ENCODE measurements at places on chromosomes 5 and 9.

DNA sequence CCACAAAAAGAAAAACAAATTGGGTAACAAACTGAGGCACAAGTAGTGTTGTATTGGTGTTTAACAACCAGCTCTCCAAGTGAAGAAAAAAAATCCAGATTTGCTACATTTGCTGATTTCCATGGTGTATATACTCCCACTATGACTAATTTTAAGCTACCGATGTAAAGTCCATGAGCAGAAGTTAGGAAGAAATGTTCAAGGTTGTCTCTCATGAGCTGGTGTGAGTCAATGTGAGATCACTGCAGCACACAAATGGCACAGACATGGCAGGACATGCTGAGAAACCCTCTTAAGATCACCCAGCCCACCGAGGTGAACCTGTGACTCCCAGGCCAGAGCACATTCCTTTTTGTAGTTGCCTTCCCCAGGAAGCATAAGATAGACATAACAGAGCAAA, 36.2 kb downstream of the SLC44A1 start:
- DNase-seq = no peak

- DNase-seq = no peak
Measured at GRCh38 chr5:159907689-159908590, 8.3 kb upstream of the ADRA1B start.

DNA sequence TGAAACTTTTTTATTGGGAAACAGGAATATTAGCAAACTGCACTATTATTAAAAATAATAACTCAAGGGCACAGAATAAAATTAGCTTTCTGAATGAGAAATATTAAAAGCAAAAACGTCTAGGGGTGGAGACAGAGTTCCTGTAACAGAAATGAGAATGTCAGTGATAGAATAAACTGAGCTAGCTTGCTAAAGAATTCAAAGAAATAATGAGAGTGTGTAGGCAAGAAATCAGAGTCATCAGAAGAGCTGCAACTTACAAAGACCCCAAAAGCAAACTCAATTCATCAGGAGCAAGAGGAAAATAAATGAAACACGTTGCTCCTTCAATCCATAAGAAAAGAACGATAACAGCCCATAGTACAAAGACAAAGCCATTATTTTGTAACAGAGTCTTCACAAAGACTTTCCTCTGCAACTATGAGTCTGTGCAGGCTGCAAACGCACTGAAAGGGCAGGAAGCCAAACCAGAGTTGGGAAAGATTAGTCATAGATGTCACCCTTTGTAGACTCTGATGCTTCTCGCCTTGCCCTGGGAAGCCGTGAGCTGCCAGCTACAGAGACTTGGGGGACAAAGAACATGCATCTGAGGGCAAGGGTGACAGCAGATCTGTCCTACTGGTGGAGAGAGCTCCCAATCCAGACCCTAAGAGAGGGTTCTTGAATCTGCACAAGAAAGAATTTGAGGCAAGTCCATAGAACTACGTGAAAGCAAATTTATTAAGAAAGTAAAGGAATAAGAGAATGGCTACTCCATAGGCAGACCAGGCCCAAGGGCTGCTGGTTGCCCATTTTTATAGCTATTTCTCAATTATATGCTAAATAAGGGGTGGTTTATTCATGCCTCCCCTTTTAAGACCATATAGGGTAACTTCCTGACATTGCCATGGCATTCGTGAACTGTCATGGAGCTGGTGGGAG, 40.8 kb downstream of the SHC3 start:
- DNase-seq = peak; percentile 28

GRCh38 chr5:157266286-157267007, 524 bp downstream of the CYFIP2 start:
- DNase-seq = peak; percentile 62

DNA sequence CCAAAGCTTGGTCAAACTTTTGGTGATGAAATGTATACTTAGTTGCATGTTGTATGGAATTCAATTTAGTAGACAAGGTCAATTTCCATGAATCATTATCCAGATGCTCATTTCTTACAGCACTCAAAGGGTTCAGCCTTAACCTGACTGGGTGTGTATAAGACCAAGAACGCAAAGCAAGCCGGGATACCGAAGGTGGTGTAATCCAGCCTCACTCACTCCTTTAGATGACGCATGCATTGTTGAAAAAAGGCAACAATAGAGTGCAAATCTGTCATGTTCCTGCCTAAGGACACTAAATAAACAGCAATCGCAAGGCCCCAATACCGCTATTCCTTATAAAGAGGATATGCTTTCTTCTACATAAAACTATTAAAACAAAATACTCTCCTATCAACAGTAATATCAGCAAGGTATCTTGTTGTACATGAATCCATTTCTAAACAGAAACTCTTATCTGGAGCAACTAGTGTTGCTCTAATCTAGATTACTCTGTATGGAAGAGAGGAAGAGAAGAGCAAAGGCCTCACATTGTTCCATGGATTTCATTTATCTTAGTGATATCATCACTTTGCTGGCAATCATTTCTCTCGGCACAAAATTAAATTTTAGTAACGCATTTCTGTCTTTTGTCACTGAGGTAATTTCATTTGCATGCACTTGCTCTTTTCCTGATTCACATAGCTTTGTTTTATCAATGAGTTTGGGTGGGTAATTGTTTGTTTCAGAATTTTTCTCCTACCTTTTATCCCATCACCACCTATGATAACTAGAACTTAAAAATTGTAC, 96.2 kb downstream of the PLK2 start:
- DNase-seq = no peak

GRCh38 chr9:495739-496138, 281.1 kb downstream of the DOCK8 start:
- no peak for DNase-seq

DNA sequence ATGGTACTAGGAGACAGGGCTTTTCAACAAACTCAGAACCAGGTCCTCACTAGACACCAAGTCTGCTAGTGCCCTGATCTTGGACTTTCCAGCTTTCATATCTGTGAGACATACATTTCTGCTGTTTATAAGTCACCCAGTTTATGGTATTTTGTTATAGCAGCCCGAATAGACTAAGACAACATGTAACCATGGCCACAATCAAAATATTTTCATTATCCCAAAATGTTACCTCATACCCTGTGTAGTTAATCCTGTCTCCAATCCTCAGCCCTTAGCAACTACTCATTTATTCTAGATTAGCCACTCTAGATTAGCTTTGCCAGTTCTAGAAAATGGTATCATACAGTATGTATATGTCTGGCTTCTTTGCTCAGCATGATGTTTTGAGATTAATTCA, 6.3 kb upstream of the ATG10 start:
- no peak for DNase-seq

GRCh38 chr9:121781145-121781548, 129.7 kb downstream of the DAB2IP start:
- DNase-seq = no peak

DNA sequence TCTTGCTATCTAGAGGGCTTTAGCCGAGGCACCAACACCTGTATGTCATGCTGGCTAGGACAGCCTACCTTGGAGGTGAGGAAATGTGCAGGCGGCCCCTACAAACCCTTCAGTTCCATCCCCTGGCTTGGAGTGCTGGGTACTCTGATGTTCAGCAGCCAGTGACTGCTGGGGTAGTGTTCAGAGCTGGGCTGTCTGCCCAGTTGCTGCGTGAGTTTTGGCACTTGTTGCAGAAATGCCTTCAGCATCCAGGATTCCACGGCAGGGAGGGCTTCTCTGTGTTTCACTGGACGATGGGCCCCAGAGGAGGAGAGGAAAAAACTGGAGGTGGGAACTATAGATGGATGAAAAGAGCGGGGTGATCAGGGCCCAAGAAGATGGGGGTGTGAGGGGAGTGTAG, 10.4 kb downstream of the SWI5 start:
- no peak for DNase-seq

GRCh38 chr5:91302305-91302704, 80.8 kb downstream of the ARRDC3 start:
- no peak for DNase-seq

GRCh38 chr5:38827525-38827924, 18.3 kb upstream of the OSMR start:
- DNase-seq = no peak

GRCh38 chr9:114511978-114512874, 7.0 kb upstream of the WHRN start:
- no peak for DNase-seq

DNA sequence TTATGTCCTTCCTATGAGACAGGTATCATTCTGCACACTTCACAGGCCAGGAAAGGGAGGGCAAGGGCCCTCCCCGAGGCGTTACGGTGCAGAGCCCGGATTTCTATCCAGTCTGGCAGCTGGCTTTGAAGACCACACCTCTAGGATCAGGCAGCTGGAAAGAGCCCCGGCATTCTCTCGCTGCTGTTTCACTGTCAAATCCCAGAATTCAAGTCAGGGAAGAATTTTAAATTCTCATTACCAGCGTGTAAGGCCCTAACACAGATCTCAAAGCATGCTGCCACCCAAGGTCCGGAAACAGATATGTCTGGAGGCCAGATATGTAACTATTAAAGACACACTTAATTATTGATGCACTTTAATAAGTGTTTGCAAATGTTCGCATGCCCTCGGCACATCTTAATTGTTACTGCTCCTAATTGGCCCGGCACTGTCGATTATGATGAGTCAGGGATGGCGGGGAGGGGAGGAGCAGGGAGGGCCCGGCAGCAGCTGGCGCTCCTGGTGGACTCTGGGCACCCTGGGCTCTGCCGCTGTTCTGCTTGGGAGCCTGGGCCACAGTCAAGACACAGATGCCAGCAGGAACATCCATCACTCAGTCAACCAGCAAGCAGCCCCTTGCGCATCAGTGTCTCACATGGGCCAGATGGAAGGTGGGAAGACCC, 76.3 kb upstream of the BARHL1 start:
- DNase-seq = no peak

GRCh38 chr5:167503926-167504720, 787.3 kb upstream of the WWC1 start:
- DNase-seq = no peak

- DNase-seq = no peak
Measured at GRCh38 chr9:118643118-118643517, 726.1 kb downstream of the BRINP1 start.

DNA sequence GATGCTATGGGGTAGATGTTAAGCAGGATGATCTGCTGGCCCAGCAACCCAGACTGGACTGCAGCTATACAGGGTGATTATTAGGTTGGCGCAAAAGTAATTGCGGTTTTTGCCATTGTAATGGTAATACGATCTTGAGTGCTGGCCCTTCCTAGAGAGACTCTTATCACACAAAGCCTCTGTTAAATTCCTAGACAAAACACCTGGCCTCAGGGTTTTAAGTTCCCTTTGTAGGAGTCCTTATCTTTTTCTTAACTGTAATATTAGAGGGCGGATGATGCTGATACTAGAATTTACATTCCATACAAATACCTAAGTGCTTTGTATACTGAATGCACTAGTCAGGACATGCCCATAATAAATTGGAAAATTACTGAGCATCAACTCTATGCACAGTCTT, 222.2 kb downstream of the NDUFS4 start:
- no peak for DNase-seq

DNA sequence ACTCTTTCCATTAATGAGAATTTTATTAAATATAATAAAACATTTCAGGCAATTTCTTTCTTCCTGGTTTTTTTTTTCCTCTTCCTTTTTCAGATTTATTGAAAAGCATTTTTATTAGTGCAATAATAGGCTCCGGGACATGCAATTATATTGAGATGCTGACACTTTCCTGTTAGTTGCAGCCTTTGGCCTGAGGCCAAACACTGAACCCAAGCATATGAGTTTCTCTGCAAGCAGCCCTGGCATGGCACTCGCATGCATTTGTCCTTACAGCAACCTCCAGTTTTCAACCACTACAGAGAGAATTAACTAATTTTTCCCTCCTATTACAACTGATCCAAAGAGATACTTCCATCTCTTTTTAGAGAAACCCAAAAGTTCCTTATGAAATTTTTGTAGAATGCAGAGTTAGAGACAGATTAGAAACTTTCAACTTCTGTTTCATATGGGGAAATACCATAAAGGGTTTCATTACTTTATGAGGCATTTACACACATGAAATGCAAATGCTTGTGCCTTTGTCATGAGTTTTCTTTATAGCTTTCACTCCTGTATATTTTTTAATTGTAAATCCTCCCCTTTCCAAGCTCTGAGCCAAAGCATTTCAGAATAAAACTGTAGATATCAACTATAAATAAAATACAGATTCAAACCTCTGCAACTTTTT, 183.0 kb downstream of the CETN3 start:
- no peak for DNase-seq

DNA sequence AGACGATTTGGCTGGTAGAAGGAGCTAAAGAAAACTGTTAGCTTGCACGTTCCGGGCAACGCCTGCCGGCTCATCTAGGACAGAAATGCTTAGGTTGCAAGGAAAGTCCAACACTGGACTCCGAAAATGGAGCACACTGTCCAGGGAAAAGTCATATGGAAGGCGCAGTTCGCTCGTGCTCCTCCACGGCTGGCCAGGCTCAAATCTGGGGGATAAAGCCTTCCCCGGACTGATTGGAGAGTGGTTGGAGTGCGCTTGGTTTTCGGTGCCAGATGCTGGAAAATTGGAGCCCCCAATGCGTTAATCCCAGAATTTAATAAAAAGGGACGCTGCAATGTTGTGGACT, 955 bp downstream of the CDH6 start:
- no peak for DNase-seq

DNA sequence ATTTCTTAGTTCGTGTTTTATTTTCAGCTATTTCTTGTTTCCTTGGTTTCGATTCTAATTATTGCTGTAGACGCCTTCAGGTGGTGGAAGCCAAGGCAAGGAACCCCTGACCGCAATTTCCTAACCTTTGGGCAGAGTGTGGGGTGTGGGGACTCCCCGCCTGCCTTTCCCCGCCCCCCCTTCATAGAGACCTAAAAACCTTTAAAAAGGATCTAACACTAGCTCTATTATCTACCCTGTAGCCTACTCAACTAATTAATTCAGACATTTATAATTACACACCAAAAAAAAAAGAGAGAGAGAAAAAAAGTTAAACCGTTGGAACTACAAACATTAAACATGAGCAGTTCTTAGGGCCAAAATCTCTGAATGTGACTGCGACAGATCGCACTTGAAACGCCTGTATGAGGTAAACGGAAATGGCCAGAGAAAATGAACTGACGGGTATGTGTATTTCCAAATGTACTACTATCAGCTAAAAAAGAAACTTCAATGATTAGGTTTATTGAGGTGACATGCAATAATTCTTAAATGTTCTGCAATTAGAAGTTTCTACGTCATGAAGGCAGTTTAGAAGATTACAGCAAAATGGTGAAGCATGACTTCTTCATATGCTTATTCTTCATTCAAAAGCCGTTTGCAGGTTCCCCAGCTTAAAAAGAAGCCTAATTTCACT, 19.0 kb upstream of the FER start:
- peak; percentile 58 for DNase-seq

DNA sequence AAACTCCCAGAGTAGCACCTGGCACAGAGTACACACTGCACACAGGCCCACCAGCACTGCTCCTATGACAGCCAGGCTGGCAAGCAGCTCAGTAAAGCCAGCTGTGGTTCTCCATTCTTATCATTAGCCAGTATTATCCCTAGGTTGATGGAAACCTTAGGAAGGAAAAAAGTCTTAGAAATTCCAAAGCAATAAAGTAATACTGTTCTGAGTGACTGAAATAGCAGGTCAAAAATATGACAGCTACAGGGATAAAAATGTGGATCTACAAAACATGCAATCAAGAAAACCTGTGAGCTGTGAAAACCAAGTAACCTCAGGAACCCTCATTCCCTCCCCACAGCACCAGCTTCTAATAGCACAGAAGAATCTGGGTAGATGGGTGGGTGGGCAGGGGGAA, 403.5 kb downstream of the SPOCK1 start:
- no peak for DNase-seq

- no peak for DNase-seq
Measured at GRCh38 chr5:158519433-158520021, 580.2 kb downstream of the EBF1 start.

- DNase-seq = no peak
Measured at GRCh38 chr5:178287091-178287790, 54.6 kb upstream of the PHYKPL start.
